ENCODE measurements at places on chromosomes 4 and X.

GRCh38 chr4:94459462-94460161, 7.9 kb downstream of the PDLIM5 start:
- DNase-seq, result no peak

- no peak for DNase-seq
Measured at GRCh38 chrX:3450881-3451570, 104.6 kb upstream of the MXRA5 start.

DNA sequence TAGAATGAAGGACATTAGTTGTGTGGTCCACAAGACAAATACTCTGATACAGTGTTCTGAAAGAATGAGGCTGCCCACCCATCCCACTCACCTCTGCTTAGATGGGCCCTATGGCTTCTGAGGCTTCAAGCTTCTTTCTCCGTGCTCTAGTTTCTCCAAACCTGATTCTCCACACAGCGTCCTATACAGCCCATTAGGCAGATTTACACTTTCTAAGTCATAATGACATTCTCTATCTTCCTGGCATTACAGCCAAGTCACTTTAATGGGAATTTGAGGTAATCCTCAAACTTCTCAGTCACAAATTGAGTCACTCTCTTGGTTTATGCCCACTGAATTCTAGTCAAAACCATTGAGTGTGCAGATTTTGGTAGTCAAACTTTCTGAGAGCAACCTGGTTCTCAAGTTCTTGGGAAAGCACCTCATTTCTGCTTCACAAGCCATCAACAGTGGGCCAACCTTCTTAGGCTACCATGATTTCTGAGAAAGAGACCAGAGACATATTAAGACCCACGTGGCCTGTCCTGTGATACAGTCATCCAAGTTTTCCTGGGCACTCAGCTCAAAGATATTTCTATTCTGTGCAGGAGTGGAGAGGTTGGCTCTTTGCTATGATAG, 6.2 kb upstream of the SETD7 start:
- DNase-seq, result no peak

DNA sequence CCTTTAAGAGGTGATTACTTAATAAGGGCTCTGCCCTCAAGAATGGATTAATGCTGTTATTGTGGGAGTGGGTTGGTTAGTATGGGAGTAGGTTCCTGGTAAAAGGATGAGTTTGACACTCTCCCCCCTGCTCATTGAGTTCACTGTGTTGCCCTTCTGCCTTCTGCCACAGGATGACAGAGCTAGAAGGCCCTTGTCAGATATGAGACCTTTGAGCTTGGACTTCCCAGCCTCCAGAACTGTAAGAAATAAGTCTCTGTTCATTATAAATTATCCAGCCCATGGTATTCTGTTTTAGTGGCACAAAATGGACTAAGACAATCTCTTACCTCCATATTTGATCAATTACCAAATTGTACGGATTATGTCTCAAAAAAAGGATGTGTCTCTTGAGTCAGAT, 114.3 kb upstream of the NAP1L5 start:
- no peak for DNase-seq

GRCh38 chr4:173538148-173538908, 8.3 kb upstream of the HAND2 start:
- DNase-seq, result no peak

DNA sequence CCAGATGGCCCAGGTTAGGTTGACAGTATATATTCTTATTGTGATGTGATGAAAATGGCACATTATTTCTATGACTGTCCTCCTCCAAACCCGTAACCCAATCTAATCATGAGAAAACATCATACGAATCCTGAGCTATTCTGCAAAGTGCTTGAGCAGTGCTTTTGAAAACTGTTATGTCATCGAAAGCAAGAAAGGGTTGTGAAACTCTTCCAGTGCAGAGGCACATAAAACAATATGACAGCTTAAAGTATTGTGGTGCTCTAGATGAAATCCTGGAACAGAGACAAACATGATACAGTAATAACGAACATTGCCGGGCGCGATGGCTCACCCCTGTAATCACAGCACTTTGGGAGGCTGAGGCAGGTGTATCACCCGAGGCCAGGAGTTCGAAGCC, 1648.0 kb downstream of the STIM2 start:
- no peak for DNase-seq

GRCh38 chrX:85243761-85244449, at the start of the genes SATL1 and ZNF711:
TSS of gene SATL1 (minus strand) at chrX:85243779. CDS start at chrX:85108968, 134,811 bp downstream.
TSS of gene ZNF711 (plus strand) at chrX:85243991. CDS start at chrX:85247573, 3,582 bp downstream.
- DNase-seq, result peak; percentile 65

- DNase-seq, result peak; percentile 39
Measured at GRCh38 chr4:6019316-6020263, 1.4 kb upstream of the C4orf50 start.

DNA sequence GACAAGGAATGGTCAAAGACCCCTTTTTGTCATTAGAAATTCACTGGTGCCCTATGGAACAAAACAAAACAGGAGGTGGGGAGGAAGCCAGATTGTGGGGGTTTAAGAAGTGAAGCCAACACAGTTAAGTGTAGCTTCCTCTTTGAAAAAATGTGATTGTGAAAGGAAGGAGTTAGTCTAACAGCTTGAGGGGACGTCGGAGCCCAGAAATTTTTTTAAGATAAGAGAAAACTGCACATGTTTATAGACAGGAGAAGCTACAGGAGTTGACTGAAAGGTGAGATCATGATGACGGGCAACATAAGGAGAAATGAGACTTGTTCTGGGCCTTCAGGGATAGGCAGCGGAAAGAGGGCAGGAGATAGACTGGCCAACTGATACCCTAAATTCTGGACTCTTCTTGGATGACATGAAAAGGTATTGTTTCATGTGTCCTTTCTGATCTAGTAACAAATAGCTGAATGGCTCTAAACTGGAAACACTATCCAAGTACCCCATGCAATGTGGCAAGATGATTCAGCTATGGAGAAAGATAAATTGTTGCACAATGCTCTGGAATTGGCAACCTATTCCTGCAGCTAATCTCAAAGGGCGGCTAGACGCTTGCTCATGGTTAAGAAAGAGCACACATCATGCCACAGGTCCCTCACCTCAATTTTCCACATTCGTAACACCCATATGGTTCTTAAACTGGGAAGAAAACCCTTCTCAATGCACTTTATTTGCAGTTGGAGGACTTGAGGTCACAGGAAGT, 3.7 kb upstream of the HDAC8 start:
- DNase-seq, result no peak

GRCh38 chr4:926538-926937, 5.6 kb downstream of the GAK start:
- DNase-seq, result no peak

- DNase-seq, result no peak
Measured at GRCh38 chr4:120858776-120859175, 63.8 kb downstream of the PRDM5 start.

DNA sequence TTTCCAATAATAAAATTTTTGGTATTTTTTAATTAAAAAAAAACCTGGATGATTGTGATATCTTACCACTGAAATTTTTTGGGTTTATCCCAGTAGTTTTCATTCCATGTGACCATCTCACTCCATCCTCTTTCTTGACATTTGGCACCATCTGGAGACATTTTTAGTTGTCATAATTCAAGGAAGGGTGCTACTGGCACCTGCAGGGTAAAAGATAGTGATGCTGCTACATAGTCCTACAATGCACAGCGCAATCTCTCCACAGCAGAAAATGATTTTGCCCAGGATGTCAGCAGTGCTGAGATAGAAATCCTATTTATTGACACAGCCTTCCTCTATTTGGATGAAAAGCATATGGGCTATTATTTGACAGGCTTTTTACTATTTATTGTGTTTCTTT, 79.3 kb downstream of the RBPJ start:
- DNase-seq, result no peak

DNA sequence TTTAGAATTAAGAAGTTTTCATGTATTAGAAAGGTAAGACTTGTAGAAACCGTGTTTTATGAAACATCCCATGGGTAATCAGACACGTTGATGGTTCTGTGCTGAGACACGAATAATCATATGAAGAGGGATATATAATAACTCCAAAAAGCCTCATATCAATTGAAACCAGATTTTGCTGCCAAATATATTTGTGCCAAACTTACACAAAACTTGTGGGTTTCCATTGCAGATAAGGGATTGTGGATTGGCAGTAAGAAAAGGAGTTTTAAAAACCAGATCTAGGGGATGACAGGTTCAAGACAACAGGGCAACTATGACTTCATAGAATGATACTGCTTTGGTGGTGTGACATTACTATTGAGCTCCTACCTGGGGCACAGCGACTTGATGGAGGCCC, 616.1 kb downstream of the BCOR start:
- DNase-seq, result no peak

GRCh38 chr4:125590158-125590557, 275.4 kb downstream of the FAT4 start:
- DNase-seq, result no peak

GRCh38 chr4:85986266-85986665, 373.6 kb downstream of the MAPK10 start:
- DNase-seq, result no peak

DNA sequence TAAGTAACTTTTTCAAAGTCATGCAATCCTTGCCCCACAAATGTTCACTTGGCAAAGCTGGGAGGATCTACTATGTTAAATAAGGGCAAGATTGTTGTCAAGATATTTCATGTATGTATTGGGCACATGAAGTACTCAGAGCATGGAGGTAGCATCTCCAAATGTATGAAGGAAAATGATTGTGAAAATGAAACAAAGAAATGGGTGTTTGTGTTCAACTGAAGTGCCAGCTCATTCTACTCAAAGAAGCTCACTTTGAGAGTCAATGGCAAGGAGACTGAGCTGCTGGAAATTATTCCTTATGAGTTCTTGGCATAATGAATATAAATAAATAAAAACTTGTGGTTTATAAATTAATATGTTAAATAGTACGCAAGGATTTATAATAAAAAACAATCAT, 124.5 kb upstream of the ARSJ start:
- no peak for DNase-seq

DNA sequence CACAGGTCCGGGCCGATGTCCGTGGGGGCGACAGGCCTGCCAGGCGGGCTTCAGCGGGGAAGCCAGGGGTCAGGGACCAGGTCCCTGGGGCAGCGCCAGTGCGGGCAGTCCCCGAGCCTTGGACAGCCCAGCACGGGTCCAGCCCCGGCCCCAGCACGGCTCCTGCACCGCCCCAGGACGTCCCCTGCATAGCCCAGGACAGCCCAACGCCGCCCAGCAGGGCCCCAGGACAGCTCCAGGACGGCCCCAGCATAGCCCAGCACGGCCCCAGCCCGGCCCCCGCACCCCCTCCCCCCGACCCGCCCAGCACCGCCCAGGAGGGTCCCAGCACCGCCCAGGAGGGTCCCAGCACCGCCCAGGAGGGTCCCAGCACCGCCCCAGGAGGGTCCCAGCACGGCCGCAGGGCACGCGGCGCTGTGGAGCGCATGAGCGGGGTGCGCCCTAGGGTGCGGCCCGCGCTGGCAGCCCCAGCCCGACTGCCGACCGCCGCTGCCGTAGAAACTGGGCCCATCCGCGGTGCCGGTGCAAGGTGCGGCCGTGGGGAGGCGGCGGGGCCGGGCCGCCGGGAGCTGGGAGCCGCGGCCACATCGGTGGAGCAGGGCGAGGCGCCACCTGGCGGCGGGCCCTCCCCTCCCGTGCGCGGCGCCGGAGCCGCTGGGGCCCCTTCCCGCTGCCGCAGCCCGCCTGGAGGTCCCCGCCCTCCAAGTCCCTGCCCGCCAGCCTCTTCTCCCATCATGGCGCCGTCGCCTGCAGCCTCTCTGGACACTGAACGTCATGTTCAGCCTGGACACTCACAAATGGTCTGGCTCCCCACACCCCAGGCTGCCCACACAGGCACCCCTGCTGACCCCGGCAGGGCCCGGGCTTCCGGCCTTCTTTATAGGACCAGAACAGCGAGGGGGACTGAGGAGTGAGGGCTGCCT, 106.8 kb upstream of the NKX1-1 start:
- no peak for DNase-seq

- DNase-seq, result no peak
Measured at GRCh38 chr4:3611778-3612177, 79.6 kb upstream of the LRPAP1 start.

GRCh38 chr4:19259920-19260319, 991.8 kb upstream of the SLIT2 start:
- no peak for DNase-seq
